ENCODE measurements at places on chromosomes 7 and 10. TPM values are rescaled to one million over a fixed set of nuclear protein-coding genes. Genes with fewer than 3 reads are reported as not detected.

DNA sequence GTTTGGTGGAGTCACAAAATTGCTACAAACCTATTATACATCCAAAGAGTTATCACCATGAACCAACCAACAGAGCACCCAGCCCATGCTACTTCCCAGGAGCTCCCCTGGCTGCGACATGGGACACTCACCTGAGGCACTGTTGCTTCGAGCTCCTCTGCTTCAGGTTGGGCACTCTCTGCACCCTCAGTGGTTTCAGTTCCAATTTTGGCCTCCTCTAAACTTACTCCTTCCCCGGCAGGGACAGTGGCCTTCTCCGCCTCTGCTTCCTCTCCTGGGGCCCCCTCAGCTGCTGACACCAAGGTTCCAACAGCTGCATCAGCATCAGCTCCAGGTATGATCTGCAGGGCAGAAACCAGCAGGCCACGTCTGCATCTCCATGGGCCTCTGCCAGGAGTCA lies 120.4 kb upstream of the TARP start:
- DNase-seq: no peak

DNA sequence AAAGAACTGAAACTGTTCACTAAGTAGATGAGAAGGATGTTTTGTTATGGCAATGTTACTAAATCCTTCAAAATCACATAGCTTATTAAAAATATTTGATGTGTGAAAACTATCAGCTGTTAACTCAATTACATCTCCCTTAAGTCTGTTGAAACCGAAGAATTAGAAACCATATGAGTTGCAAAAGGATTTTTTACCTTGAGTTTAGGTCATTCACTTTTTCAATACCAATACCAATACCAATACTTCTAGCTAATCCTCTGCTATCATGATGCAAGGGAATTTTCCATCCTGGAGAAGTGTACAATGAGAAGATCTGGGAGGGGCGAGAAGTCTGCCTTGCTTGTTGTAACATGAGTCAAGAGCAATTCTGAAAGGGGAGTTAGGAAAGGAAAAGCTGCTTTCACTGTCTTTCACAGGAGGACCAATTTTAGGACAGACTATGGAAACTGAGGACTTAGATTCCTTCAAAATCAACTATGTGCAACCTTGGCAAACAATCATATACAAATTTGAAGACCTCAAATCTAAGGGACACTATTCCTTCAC lies 199.7 kb downstream of the IMMP2L start:
- DNase-seq: no peak

DNA sequence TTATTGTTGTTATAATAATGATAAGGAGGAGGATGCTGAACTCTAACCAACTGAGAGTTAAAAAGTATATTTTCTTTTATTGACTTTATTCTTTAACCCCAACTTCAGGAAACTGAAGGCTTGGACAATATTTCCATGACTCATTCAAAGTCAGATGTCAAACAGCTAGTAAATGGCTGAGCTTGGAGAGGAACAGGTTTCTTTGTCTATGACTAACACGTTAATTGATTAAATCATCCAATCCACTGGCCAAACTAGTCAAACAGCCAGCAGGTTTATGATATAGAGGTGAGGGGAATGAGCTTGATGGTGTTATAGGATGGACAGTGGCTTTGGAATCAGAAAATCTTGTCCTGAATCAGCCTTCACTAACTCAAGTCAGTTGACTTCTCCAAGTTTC lies 119.1 kb upstream of the WDR11 start:
- DNase-seq: no peak

GRCh38 chr7:150435047-150435389 lies 15.4 kb upstream of the GIMAP8 start:
- DNase-seq: no peak

GRCh38 chr7:142438235-142438922 lies 180.5 kb upstream of the PRSS58 start:
- DNase-seq: no peak

DNA sequence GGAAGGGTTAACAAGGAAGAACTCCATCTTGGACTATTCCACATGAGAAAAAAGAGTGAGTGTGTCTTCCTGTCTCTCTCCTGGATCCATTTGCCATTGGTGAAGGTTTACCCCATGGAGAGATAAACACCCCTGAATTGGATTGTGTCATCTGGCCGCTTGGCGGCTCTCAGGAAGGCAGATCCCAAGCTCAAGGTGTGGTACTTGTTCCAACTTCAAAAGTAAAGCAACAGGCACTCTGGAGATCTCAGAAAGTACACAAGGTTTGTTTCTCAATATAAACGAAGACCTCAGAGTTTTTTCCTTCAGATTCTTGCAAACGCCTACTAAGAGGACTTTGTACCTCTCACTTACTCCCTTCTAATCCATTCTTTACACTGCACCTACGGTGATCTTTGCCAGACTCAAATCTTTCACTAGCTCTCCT lies 116.7 kb downstream of the REEP3 start:
- DNase-seq: no peak

DNA sequence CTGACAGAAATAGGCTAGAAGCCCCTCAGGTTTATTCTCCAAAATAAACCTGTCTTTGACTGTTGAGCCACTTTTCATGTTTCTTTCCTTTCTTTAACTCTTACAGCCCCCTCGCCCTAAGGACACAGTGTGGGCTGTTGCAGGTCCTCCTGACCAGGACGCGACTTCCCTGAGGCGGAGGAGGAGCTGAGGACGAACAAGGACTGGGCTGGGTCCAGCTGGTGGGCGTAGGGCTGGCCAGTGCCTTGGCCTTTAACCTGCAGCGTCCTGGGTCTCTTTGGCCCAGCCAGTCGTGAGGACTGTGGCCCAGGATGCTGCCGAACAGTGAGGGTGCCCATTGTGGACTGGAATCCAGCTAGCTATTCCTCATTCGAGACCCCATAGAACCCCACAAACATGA lies 13.4 kb upstream of the BMS1 start:
- DNase-seq: no peak

DNA sequence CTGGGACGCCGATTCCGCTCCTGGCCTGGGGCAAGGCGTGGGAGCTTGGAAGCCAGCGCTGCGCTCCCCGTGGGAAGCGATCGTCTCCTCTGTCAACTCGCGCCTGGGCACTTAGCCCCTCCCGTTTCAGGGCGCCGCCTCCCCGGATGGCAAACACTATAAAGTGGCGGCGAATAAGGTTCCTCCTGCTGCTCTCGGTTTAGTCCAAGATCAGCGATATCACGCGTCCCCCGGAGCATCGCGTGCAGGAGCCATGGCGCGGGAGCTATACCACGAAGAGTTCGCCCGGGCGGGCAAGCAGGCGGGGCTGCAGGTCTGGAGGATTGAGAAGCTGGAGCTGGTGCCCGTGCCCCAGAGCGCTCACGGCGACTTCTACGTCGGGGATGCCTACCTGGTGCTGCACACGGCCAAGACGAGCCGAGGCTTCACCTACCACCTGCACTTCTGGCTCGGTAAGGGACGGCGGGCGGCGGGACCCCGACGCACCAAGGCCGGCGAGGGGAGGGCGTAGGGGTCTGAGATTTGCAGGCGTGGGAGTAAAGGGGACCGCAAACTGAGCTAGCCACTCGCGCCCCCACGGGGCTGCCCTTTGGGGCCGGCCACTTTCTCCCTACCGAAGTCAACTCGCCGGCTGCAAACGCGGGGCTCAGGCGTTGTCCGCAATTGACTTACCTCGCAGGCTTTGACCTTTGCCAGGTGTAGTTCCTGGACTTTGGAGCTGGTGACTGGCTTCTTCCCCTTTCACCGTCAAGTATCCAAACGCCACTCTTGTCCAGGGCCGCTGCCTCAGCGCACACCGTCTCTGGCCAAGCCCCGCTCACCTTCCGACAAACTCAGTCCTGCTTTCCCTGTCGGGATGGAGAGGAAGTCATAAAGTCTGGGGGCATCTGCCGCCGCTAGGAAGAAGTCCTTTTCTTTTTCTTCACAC lies at the start of gene SCIN:
Gene SCIN, plus strand, starts transcription at position 187 of the 928 bp plus-strand sequence. Its CDS starts 67 bp downstream, at position 254.
- no peak for DNase-seq

- no peak for DNase-seq
Measured at GRCh38 chr10:35611750-35612149, 6.6 kb downstream of the GJD4 start.

DNA sequence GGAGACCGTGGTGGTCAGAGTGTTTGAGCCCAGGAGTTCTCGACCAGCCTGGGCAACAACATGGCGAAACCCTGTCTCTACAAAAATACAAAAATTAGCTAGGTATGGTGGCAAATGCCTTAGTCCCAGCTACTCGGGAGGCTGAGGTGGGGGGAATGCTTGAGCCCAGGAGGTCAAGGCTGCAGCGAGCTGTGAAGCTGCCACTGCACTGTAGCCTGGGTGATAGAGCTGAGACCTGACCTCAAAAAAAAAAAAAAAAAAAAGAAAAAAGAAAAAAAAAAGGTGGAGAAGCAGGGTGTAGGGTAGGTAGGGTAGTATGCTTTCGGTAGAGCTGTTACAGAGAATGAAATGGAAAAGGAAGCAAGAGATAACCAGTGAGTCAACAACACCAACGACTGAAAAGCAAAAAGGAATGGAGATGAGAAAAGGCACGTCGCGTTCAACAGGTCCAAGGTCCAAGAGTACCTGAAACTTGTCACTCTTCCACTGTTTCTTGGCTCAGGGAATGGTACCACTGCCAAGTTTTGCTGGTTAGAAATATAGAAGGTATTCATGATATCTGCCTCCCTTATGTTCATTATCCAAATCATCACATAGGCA lies 4.3 kb upstream of the RSBN1L start:
- no peak for DNase-seq

DNA sequence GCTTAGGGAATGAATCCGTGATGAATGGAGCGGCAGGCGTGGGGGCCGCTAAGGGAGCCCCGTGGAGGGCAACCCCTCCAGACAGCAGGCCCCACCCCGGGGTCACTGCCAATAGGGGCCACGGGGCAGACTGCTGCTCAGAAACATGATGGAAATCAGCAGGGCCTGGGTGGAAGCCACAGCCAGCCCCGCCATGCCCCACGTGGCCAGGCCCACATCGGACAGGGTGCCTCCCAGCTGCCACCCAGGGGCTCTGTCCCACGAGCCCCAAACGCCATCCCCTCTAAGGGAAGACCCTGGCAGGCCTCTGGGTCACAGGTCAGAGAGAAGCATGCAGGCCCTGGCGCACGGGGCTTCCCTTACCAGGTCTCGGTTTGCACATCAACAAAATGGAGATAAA lies 28.4 kb downstream of the TNRC18 start:
- DNase-seq: no peak

- no peak for DNase-seq
Measured at GRCh38 chr10:32516567-32517495, 70.9 kb downstream of the CCDC7 start.

DNA sequence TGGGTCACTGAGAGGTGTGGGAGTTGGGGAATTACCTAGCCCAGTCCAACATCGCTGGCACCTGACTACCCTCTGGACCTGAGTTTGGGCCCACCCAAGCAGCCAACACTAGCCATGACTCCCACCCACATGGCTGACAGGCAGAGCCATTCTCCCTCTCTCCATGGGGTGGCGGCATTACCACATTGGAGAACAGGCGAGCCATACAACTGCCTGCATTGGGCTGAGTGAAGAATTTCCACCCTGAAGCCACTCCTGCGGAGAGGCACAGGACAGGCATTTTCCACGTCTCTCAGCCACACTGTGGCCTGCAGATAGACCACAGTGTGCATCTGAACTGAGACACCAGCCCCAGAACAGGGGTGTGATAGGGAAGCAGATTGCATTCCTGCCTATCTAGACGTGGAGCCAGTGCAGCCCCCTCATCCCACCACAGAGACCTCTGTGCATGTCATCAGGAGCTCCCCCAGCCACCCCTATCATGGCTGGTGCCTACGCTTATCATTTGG lies 58.2 kb upstream of the ANTXRL start:
- peak; percentile 64 for DNase-seq

- DNase-seq: no peak
Measured at GRCh38 chr7:17342756-17343155, 44.3 kb downstream of the AHR start.

DNA sequence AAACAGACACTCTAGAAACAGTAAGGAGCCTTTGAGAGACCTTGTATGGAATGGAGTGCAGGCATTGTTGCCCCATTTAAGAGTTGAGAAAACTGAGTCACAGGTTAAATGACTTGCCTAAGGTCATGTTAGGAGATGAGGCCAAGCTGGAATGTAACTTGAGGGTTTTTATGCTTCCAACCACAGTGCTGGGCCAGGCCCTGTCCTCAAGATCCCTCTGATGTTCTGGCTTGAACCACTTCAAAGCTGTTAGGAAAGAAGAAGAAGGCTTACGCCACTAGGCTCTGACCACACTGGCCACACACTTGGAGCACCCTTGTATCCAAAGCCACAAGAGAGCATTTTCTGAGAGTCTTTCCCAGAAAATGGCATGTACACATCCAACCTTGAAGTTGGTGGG lies 42.7 kb downstream of the PLAU start:
- no peak for DNase-seq

GRCh38 chr10:14407567-14407966 lies 76.8 kb upstream of the FRMD4A start:
- no peak for DNase-seq

- no peak for DNase-seq
Measured at GRCh38 chr7:24158975-24159374, 125.0 kb upstream of the NPY start.

DNA sequence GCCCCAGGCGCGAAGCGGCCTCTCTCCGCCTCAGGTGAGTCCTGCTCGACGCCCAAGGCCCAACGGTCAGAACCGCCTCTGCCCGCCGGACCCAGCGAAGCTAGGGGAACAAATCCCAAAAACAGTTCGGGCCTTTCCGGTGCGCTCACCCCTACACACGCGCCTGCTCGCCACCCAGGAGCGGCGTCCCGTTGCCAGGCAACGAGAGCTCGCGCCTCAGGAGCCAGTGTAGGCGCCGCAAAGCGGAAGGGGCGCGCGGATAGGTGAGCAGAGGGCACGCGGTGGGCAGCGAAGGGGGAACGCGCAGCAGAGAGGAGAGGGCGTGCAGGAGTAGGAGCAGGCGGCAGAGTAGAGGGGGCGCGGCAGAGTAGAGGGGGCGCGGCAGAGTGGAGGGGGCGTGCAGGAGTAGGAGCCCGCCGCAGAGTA lies at the start of the genes DYDC1 and DYDC2:
Gene DYDC1, minus strand, starts transcription at position 193 of the 426 bp plus-strand sequence. CDS start 4,154 bp downstream, outside the sequence.
Gene DYDC2, plus strand, starts transcription at position 219 of the 426 bp plus-strand sequence. CDS start 5,663 bp downstream, outside the sequence.
- peak; percentile 82 for DNase-seq

DNA sequence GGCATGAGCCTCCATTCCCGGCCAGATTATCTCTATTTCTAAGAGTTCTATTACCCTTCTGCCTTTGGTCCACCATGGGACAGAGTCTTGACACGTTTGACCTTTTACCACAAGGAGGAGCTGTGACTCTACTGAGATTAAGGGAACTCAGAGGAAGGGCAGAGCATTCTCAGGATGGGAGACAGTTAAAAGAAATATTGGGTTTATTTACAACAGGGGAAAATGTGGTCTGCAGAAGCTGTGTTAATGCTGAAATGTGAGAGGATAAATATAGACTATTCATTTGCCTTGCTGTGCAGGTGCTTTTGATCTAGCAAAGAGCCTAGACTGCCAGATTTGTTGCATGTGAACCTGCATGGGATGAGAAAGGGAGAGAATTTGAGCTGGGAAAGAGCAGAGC lies 45.8 kb upstream of the PRSS58 start:
- no peak for DNase-seq

- no peak for DNase-seq
Measured at GRCh38 chr7:36889182-36889581, 164.9 kb upstream of the AOAH start.

The ST8SIA6 gene
- polyA plus RNA-seq: 1.5 TPM

The BTBD16 gene
- polyA plus RNA-seq: 0.96 TPM

The ELOVL3 gene
- polyA plus RNA-seq: 3.1 TPM

The FEZF1 gene
- not detected for polyA plus RNA-seq

The CALCR gene
- 0.78 TPM for polyA plus RNA-seq

The ADCYAP1R1 gene
- 1.4 TPM for polyA plus RNA-seq

The CTAGE8 gene
- polyA plus RNA-seq: 16.3 TPM

The ZPBP gene
- polyA plus RNA-seq: 0.73 TPM

The HHEX gene
- 8.2 TPM for polyA plus RNA-seq

The ITIH5 gene
- polyA plus RNA-seq: 29.0 TPM

The TMEM178B gene
- polyA plus RNA-seq: 0.34 TPM

The PRKG1 gene
- 12.2 TPM for polyA plus RNA-seq

The MKX gene
- polyA plus RNA-seq: 0.09 TPM

The LIPM gene
- polyA plus RNA-seq: not detected
